ENCODE measurements at places on chromosomes 13 and 19.

GRCh38 chr13:32545083-32545482 is 6.5 kb upstream of the N4BP2L2 start:
- DNase-seq = no peak

- DNase-seq = no peak
These were observed 21.5 kb upstream of the OXGR1 start for GRCh38 chr13:97015661-97016350.

- DNase-seq = no peak
These were observed 140.0 kb downstream of the MYO16 start for GRCh38 chr13:108769213-108770070.

DNA sequence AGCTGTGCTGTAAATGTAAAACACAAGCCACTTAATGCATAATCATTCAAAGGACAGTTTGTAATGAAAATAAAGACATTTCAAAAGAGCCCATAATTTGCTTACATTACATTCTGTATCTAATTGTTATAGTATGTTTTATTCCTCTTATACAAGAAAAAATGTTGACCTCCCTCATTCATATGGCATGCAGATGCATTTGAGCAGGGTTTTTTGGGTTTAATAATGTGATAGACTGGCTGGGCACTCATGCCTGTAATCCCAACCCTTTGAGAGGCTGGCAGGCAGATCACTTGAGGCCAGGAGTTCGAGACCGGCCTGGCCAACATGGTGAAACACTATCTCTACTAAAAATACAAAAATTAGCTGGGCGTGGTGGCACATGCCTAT is 11.6 kb upstream of the ARL11 start:
- no peak for DNase-seq

- peak; percentile 47 for DNase-seq
These were observed 51.5 kb downstream of the SKA3 start for GRCh38 chr13:21124852-21125251.

DNA sequence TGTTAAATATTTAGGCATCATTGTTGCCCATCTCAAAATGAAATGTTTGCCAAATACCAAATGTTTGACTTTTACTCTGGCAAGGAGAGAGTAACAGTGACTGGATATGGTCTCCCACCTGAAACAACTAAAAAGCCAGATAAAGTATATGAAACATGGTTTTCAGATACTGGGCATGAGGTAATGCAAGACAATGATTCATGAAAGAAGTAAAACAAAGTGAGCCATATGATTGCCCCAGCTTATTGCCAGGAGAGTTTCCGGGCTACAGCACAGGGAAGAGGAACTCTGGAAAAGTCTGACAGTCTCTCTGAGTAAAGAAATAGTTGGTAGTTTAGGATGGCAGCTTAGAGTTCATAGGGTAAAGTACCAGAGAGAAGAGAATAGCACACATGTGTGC is 354.6 kb downstream of the DNAJC15 start:
- DNase-seq = no peak

GRCh38 chr13:39876258-39876657 is 220.8 kb downstream of the COG6 start:
- DNase-seq = no peak

DNA sequence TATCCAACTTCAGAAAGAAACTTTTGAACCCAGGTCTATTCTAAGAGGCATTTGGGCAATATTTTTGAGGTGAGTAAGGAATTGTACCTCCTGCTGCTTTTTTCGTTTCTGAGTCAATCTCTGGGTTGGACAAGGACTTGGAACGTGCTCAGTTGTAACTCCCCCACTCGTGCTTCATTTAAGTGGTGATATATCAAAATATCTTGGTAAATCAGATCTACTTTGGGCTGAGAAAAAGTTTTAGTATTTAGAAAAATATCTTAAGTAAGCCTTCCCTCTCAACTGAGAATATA is 728.9 kb downstream of the EFNB2 start:
- DNase-seq = no peak

- DNase-seq = no peak
These were observed 419.3 kb upstream of the GPC6 start for GRCh38 chr13:92807353-92807752.

DNA sequence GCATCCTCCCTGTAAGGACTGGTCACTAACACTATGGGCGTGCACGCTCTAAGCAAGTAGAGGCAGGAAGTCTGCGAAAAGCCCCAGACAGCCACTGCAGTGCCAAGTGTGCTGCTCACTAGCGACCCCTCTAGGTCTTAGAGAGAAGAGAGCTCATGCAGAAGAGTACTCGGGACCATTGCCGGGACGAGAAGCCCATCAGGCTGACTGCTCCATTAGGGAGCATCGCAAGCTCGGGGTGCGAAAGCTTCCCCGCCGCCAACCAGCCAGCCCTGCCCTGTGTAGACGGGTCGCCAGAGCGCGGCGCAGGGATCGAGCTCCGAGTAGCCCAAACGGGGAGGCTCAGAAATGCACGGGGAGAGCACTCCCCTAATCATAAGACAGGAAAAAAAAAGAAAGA is 16.6 kb downstream of the POU4F1 start:
- DNase-seq = no peak

DNA sequence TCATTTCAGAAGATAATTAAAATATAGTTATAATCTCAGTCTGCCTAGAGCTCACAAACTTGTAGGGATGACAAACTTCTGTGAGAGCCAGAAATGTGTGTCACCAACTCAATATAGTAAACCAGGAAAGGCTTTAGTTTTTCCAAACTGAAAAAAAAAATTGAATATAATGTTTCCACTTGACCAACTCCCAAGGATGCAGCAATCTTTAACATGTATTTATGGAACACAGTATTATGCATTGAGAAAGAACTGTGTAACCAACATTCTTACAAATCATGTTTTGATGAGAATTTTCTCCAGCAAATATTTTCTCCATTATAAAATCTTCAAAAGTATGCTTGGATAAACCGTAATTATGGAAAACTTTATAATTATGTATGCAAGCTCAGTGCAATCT is 50.1 kb upstream of the KLF12 start:
- no peak for DNase-seq

GRCh38 chr13:34926508-34926907 is 15.6 kb upstream of the NBEA start:
- no peak for DNase-seq

DNA sequence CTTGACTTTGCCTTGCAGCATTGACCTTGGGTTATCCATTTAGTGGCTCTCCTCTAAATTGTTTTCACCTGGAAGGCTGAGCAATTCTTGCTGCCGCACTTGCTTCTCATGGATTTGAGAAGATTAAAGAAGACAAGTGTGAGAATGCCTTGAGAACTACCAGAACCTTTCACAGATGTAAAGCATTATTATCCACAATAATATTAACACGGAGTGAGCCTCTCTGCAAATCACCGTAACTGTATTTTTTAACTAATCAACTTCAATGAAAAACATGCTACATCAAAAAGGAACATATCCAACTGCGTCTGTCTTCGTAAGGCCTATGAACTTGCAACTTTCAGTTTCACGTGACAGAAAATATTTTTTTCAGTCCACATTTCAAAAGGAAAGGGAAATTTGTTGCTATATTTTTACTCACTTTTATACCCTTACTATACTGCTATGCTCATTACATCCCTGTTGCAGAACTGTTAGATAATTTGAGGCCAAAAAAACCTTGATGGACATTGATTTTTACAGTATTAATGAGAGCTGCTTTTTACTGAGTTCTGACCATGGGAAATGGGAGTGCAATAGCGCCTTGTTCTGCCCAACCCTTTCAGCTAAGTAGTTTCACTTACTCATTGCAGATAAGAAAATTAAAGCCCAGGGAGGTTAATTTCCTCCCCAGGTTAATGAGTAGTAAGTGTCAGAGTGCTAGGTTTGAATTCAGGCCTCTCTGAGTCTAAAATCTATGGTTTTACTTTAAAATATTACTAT is 93.8 kb upstream of the RAP2A start:
- no peak for DNase-seq

DNA sequence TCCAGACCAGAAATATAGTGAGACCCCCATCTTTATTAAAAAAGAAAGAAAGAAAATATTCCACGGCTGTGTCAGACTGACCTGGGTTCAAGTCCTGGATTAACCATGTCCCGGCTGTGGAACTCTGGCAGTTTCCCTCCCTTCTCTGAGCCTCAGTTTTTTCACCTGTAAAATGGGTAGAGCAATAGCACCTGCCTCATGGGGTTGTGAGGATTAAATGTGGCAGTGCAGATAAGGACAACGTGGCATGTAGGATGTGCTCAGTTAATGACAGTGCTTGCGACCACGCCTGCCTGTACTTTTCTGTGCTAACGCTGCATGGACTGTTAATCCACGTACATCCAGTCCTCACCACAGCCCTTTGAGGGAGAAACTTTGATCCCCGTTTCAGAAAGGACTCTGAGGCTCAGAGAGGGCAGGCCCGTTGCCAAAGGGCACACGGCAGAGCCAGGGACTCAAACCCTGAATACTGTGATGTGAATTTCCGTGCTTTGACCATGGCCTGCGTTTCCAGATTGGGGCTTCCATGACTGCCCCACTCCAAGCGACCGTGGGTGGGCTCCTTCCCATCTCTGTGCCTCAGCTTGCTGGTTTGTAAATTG is 16.1 kb downstream of the SBK2 start:
- no peak for DNase-seq

- no peak for DNase-seq
These were observed 45.3 kb downstream of the KLF2 start for GRCh38 chr19:16369664-16370576.

GRCh38 chr13:78323848-78324247 is 279.5 kb downstream of the POU4F1 start:
- no peak for DNase-seq

GRCh38 chr13:35475960-35476943 is at the start of gene MAB21L1:
TSS of gene MAB21L1 (minus strand) at chr13:35476689. CDS start at chr13:35476138, 551 bp downstream.
- DNase-seq = no peak

DNA sequence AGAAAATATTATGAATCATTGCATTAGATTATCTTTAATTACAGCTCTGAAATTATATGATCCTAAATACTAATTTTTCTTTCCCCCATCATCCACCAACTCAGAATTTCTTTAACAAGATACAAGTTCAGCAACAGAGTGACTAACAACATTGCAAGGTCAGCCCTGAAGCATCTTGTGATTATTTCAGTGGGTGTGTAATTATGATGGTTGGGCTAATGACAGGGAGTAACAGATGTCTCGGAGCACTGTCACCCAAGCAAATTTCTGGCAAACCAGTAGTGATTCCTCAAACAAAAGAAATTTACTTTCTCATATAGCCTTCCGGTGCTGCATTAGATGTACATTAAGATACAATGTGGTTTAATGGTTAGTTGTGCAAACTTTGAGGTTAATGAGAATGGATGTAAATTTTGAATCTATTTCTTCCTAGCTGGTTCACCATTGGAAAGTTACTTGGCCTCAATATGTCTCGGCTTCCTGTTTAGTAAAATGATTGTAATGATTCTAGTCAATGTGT is 238.9 kb downstream of the ITGBL1 start:
- DNase-seq = no peak

DNA sequence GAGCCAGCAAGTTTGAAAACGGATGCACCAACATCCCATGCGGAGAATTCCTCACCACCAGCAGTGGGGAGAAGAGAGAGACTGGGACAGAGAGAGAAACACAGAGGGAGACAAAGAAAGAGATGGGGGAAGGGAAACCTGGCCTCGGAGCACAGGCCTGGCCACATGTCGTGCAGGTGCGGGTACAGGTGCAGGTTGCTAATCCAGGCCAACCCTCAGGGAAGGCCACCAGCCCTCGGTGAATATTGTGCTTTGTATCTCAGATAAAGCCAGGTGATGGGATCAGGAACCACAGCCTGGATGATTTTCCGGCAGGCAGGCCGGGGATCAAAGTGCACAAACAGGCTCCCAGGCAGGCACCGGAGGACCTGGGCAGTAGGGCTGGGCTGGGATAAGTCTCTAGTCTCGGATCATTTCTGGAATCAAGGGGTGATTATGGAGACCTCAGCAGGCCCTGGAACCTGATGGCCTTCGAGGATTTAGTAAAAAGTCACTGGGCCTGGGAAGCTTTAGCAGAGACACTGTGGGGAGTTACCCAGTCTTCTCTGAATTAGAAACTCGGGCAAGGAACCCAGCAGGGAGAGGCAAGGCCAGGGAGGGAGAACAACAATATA is 3.7 kb downstream of the GAS6 start:
- DNase-seq = no peak

- no peak for DNase-seq
These were observed 636 bp upstream of the FOXO1 start for GRCh38 chr13:40666933-40667621.

- DNase-seq = no peak
These were observed 147.2 kb downstream of the FLT1 start for GRCh38 chr13:28347456-28348371.

- DNase-seq = no peak
These were observed 301.4 kb downstream of the KLF12 start for GRCh38 chr13:73832825-73833224.

GRCh38 chr13:41610404-41610803 is 153.1 kb downstream of the RGCC start:
- DNase-seq = no peak

DNA sequence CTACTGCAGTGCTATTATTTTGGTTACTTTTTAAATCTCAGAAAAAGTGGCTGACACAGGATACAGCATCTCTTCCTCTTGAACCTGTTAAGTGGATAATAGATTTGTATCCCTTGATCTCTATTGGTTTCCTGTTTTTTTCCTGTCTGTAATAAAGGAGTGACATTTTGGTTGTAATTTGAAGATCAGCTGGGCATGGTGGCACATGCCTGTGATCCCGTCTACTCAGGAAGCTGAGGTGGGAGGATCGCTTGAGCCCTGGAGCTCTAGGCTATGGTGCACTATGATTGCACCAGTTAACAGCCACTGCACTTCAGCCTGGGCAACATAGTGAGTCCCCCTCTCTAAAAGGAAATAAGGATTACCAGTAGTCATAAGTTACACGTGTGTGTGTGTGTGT is 46.8 kb downstream of the METTL21C start:
- no peak for DNase-seq

GRCh38 chr13:74026753-74027152 is 107.5 kb downstream of the KLF12 start:
- DNase-seq = no peak

DNA sequence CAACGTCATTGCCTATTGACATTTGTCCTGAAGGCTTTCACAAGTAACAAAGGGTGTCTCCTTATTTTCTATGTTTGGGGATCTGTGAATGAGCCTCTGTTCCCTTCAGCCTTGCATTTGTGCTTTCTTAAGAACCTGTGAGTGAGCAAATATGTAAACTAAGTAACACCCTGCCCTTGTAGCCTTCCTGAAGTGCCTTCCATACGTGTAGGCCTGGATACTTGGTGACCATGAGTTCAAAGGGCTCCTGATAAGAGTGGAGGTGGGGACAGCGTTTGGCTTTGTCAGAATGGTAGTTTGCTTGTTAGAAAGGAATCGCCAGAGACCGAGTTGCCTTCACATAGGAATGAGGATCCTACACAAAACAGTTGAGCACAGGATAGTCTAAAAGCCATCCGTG is 14.5 kb upstream of the CCDC97 start:
- no peak for DNase-seq

Data from right renal pelvis (tissue), 4 donors.